ENCODE measurements at places on chromosomes 13 and 19.

DNA sequence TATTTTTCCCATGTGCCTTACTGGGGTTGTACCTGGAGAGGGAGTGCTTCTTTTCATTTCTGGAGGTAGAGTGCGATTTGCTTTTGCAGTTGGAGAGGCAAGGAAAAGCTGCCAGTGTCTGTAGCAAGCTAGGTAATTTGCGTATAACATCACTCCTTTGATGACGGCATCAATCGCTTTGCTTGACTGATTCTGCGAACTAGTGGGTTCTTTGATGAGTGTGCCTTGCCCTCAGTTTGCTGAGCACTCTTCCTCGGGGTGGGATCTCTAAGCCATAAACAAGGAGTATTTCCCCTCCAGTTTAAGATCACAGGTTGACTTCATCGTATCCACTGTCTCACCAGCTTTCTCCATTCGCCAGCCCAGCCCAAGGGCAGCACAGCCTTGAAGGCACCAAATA, 344.5 kb downstream of the KCNRG start:
- no peak for DNase-seq

DNA sequence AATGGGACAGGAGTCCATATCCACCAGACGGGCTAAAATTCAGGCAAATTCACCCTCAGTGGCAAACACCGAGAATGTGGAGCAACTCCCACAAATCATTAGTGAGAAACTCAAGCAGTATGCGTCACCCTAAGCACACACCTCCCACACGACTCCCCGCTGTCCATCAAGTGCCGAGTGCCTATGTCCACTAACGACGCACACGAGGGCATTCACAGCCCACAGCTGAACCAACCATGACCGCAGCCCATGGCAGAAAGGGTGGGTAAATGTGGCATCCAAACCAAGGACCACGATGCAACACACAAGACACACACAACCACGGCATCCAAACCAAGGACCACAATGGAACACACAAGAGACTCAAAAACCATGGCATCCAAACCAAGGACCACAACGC, 22.0 kb downstream of the MIER2 start:
- DNase-seq, result no peak

DNA sequence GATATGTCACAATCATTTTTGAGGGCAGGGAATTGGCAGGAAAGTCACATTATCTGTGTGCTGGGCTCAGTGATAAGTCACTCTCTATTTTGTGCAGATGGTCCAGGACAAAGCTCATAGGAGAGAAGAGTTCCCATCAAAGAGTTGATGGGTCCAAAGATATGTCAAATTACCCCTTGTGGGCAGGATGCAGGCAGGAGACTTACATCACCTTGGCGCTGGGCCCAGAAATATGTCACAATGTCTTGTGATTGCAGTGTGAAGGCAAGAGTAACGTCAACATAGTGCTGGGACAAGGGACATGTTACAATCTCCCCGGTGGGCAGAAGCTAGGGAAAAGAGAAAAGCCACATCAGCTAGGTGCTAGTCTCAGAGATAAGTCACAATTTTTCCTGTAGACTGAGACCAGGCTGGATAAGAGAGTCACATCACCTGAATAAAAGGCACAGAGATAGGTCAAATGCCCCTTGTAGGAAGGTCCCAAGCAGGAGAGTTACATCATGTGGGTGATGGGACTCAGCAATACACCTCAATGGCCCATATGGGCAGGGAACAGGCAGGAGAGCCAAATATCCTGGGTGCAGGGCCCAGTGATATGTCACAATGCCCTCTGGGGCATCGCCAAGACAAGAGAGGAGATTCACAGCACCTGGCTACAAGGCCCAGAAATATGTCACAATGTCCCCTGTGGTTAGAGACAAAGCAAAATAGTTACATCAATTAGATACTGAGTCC, 47.9 kb downstream of the ZNF99 start:
- no peak for DNase-seq

GRCh38 chr13:20241593-20241992, 9.5 kb upstream of the GJB6 start:
- DNase-seq, result no peak

- DNase-seq, result no peak
Measured at GRCh38 chr19:47499863-47500830, 14.7 kb downstream of the NAPA start.

- DNase-seq, result peak; percentile 43
Measured at GRCh38 chr13:99124794-99125316, 75.8 kb upstream of the UBAC2 start.

DNA sequence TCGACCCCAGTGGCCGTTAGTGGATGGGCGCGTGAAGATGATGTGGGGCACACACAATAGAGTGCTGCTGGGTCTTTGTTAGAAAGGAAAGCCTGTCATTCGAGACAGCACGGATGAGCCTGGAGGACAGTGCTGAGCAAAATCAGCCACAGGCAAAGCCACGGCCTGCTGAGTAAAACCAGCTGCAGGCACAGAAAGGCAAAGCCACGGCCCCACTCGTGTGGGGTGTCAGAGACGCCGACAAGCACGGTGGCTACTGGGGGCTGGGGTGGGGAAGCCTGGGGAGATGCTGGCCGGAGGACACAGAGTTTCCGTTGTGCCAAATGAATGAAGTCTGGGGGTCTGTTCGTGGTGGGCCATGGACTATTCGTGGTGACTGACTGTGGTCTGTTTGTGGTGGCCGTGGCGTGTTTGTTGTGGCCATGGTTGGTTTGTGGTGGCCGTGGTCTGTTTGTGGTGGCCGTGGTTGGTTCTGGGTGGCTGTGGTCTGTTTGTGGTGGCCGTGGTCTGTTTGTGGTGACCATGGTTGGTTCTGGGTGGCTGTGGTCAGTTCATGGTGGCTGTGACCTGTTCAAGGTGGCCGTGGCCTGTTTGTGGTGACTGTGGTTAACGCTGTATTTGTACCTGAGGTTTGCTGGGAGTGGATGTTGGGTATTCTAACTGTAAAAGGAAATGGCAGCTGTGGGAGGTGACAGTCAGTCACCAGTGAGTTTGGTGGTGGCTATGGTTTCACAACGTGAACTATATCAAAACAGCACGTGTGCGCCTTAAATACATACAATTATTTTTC, 36.3 kb downstream of the MCF2L start:
- no peak for DNase-seq

- no peak for DNase-seq
Measured at GRCh38 chr19:2556221-2557092, 80.5 kb downstream of the GADD45B start.

GRCh38 chr13:101308247-101309013, 107.9 kb downstream of the NALCN start:
- DNase-seq, result no peak

DNA sequence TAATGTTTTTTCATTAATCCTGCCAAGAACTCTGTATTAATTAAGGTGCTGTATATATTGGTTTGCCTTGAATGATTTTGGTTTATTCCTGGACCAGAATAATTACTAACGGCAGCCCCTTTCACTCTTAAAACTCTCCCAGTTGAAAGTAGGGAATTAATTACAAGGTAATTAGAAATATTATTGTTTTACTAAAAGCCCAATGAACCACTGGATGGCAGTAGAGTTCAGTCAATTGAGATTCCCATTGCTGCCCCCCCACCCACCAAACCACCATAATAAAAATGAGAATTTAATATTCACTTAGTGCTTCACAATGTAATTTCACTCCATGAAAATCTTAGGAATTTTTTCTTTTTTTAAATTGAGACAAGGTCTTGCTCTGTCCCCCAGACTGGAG, 13.7 kb downstream of the WBP4 start:
- DNase-seq, result peak; percentile 35

DNA sequence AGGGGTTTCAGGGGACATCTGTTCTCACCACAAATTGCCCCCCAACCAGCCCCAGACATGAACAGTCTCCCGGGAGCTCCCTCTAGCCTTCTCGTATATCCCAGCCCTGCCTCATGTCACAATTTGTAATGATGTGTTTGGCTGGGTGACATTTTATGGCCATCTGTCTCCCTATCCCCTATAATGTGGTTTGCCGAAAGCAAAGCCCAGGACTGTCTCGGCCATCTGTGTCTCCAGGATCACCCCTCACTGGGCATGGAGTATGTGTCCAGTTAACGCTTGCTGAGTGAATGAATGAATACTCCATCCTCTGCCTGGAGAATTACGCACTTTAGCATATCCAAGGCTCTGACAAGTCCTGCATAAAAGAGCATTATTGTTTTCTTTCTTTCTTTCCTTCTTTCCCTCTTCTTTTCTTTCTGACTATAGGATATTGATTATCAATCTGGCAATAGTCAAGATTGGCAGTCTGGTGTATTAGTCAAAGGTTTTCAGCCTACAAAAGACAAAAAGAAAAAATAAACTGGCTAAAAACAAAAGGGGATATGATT, 15.1 kb downstream of the HPN start:
- no peak for DNase-seq

- DNase-seq, result no peak
Measured at GRCh38 chr19:43634068-43634467, 5.6 kb downstream of the CADM4 start.

DNA sequence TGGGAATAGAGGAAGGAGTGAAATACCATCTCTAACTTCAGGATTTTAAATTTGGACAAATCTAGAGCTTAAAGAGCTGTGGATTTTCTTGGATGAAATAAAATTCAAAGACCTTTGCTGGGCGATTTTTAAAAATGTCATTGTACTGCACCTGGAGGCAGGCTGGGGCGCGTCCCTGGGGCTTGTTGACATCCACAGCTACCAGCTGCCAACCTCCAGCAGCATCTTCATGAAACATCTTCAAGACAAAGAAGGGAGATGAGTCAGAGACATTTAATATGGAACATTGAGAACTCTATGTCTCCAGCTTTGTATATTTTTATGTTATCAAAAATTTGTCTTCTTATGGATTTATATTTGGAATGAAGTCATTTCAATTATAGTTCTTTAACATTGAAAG, 132.5 kb downstream of the NALCN start:
- DNase-seq, result no peak

DNA sequence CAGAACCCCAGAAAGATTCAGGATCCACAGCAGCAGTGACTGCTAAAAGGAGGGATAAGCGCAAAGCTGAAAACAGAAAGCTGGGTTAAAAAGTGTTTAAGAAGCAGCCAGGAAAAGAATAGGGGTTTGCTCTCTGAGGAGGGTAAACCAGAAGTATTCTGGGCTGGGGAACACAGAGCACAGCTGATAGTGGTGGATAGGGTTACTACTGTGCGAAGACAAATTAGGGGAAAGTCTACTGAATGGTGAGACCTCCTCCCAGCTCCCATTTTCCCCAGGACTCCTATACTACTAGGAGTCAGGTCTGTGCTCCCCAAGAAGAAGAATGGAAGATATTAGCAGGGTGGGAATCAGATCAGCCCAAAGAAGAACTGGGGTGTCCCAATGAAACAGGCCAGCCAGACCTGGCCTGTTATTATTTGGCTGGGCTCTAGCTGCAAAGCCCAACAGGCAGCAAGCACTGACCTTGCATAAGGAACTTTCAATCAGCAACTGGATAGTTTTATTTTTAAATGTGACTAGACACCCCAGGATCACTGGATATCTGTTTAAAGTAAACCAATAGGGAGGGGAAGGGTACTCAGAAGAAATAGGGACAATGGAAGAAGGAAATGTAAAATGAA, 43.5 kb upstream of the SERTM1 start:
- no peak for DNase-seq

- no peak for DNase-seq
Measured at GRCh38 chr13:109778102-109778542, 8.3 kb downstream of the IRS2 start.

GRCh38 chr13:112171570-112171965, 104.6 kb downstream of the SOX1 start:
- no peak for DNase-seq

GRCh38 chr13:41496420-41497234, 39.3 kb downstream of the RGCC start:
- DNase-seq, result peak; percentile 38

DNA sequence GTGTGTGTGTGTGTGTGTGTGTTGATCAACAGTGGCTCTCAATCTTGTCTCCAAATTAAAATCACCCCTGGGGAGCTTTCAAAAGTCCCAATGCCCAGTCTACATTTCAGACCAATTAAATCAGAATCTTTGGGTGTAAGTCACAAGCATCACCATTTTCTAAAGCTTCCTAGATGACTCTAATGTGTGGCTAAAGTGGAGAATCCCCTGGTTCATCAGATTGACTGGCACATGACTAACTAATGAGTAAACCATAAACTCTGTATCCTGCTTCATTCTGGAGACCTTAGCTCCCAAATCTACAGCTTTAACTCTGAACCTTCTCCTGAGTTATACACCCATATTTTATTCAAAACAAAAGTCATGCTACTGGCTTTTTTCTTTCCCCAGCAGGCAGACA, 131.3 kb downstream of the SUCLA2 start:
- no peak for DNase-seq

GRCh38 chr13:94765814-94766213, 53.5 kb upstream of the SOX21 start:
- no peak for DNase-seq

GRCh38 chr19:15696654-15697194, 23.8 kb downstream of the CYP4F12 start:
- DNase-seq, result no peak

- no peak for DNase-seq
Measured at GRCh38 chr19:39087907-39088686, 3.9 kb downstream of the ACP7 start.

- peak; percentile 84 for DNase-seq
Measured at GRCh38 chr19:3986260-3987041, 1.2 kb upstream of the EEF2 start.

DNA sequence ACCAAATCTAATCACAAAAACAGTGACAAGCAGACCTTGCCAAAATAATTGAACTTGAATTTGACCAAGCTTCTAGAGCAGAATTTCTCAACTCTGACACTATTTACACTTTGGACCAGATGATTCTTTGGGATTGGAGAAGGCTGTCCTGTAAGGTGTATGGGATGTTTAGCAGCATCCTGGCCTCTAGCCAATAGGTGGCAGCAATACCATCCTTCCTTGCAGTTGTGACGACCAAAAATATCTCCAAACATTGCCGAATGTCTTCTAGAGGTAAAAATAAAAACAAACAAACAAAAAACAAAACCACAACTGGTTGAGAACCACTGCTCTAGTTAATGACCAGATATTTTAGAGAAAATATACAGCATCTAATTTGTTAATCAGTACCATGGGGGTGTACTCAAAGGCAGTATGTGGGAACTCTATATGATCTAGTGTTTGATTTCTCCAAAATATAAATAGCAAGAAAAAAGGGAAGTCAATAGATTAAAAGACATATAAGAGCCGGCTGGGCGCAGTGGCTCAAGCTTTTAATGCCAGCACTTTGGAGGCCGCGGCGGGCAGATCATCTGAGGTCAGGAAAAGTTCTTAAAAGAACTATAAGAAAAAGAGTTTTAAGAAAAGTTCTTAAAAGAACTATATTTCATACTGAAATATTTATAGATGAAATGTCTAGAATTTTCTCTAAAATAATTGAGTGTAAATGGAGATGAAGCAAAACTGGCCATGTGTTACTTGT, 60.9 kb upstream of the ZNF527 start:
- DNase-seq, result peak; percentile 9
